AG04449 (cell line): ENCODE measurements at places on chromosomes 3 and 15.

GRCh38 chr15:82196353-82196752, 66.2 kb downstream of the EFL1 start:
- no peak for DNase-seq

DNA sequence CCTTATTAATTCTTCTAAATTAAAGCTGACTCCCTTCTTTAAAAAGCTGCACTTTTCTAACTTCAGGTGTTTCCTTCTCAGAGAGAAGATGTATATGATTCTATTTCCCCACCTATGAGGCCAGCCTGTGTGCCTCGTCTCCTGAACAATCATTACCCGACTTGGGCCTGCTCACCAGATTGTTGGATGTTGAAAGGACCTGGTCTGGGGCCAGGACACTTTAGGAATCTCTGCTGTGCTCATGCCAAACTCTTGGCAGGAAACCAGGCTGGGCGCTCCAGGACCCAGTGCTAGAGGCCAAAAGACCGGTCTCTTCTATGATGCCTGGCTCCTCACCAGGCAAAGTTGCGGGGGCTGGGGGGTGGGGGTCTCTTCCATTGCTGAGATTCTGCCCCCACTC, 16.9 kb upstream of the LRRC31 start:
- DNase-seq = no peak

- no peak for DNase-seq
Observed at GRCh38 chr3:99842826-99843589, 25.3 kb downstream of the CMSS1 start.

- DNase-seq = no peak
Observed at GRCh38 chr15:45759936-45760335, 125.1 kb downstream of the SQOR start.
